Colonic mucosa (tissue), 4 donors: ENCODE measurements at places on chromosomes 12 and 14. TPM values are rescaled to one million over a fixed set of nuclear protein-coding genes. Genes with fewer than 3 reads are reported as not detected.

NAV3 gene
- total RNA-seq = 0.72 TPM

DACT1 gene
- total RNA-seq = 4.9 TPM

PARP11 gene
- 5.8 TPM for total RNA-seq

LRP6 gene
- total RNA-seq = 26.2 TPM

CAPRIN2 gene
- total RNA-seq = 6.1 TPM

BEGAIN gene
- 0.99 TPM for total RNA-seq

CFAP54 gene
- total RNA-seq = 0.32 TPM

ACOT4 gene
- total RNA-seq = 2.9 TPM

B3GNT4 gene
- total RNA-seq = 0.69 TPM

FAM186B gene
- 0.27 TPM for total RNA-seq

DNA sequence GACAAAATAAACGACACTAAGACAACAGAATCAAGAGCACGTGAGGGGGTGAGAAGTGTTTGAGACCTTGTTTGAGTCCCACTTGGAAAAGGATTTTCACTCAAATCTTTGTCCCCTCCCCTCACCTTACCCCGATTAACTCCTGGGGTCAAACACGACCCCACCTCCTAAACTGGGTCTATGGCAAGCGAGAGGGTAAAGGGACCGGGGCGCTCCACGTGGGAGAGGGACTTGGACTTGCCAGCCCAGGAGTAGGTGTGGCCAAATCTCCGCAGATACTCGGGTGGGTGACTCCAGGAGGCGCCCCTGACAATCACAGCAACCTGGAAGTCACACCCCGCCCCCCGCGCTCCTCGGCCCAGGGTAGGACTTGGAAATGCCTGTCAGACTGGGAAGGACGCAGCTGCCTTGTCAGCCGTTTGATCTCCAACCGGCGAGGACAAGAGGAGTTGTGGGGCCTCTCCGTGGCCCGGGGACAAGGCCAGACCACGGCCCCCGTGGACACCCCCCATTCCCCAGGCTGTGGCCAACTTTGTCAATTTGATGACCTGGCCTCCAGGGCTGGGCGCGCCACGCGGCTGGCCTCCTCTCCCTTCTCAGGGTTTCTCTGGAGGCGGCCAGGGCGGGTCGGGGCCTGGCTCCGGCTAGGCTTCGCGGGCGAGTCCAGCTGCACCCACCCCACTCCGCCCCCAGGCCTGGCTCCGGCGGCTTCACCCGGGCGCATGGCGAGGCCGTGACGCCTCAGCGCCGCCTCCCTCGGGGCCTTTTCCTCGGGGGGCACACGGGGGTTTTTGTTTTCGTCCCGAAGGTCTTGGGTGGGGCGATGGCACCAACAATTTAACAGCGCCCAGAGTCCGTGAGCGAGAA is 1.1 kb upstream of the BCL11B start:
- peak; percentile 87 for DNase-seq

GRCh38 chr14:90266441-90267154 is 10.2 kb downstream of the PSMC1 start:
- no peak for DNase-seq

DNA sequence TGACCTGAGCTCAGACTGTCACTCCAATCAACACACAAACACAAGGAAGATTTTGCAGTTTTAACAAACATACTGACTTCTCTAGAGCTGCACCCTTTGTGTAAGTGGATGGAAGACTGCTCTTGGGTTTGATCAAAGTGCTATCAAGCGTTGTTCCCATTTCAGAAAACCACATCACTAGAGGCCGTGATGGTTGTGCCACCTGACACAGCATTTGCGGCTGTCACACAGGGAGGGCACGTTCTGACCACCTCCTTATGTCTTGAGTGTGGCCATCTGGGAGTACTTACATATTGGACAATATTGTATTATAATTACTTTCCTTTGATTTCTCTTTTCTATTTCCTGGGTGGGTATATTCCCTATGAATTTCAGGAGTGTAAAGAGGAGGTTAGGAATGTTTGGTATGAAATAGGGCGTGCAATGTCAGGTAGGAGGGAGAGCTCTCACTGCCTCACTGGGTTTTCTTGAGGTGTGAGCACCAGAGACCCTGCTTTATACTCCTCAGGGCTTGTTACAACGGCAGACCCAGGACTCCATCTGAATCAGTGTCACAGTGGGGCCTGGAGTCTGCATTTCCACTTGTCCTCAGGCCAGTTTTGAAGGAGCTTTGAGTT is 74.3 kb downstream of the SYNE3 start:
- no peak for DNase-seq

GRCh38 chr14:91390165-91390778 is 27.3 kb downstream of the CCDC88C start:
- DNase-seq = no peak

- DNase-seq = peak; percentile 88
Measured at GRCh38 chr12:118103601-118104382, at the start of gene VSIG10. Gene VSIG10 (minus strand): TSS chr12:118104011. CDS start chr12:118103671, 340 bp downstream.

DNA sequence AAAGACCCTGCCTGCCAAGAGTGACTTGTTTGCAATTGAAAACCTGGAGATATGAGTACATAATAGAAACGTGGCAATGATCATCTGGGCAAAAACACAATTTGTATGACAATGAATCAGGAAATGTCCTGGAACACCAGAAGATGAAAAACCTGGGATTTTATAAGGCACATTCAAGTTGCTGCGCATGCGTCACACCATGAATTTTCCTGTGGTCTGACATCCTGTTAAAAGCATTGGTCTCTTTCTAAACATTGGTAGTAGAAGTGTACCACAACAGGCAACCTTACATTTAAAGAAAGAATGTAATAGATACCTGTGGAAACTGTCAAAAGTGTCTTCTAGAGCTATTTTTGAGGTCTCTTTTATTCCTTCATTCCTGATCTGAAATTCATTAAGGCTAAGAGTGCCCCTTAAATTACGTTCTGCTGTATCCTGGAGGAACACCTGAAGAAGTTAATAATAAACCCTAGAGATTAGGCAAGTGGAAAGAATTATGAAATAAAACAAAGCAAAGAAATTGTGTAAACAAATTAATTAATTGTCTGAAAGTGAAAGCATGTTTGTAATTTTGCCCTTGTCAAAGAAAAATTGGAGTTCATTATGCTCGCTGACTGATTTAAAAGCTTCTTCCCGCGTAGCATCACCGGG is 676.5 kb downstream of the DIO2 start:
- DNase-seq = no peak

DNA sequence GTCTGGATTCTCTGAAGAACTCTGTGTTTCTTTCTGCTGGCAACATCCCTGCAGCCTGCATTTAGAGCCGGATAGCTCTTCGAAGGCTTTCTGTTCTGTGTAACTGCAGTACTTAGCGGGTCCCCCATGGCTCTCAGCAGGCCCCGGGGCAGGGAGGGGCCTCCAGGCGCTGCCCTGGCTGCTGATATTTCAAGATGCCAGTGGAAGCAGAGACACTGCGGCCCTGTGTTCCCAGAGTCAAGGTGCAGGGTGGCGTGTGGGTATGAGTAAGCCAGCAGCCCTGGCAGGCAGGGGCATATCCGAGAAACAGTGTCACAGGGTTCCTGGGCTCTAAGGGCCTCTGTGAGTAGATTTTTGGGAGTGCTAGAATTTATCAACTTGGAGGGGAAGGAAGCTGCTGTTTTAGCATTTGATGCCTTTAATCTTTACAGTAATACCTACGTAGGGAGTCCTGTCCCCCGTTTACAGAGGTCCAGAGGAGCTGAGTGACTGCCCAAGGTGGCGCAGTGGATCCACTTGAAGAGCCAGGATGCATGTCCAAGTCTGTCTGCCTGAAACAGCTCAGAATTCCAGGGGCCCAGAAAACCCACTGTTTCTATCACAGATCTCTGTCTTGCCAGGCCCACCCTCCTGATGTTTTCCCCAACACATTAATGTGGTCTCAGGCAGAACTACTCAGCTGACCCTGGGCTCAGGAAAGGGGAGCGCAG is 16.2 kb downstream of the ESRRB start:
- no peak for DNase-seq

DNA sequence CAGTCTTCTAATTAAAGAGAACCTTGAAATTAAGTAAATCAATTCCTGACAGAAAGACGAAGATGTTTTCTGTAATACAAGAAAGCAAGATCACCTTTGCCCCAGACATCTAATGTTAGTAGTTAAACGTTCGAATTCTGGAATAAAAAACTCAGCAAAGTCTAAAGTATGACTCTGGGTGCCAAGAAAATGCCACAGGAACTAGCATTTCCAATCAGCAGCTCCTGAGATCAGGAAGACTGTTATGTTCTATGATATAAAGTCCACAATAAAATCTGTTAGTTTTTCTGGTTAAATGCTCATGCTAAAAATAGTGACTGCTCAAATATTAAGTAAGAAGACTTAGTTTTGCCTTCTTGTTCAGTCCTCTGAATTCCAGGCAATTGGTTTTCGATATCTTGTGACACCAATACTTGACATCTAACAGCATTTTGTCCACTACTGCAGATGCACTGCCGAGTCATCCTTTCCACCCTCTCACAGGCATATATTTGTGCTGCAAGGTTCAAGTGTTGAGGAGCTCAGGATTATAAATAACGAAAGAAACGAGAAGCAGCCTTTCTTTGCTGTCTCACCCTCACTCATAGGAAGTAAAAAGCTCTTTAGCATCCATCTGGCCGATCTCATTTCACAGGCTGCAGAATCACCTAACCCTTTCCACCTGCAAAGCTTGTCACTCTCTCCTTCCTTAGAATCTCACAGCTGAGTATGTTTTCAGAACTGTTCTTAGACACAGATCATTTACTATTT is 32.0 kb downstream of the SSH1 start:
- DNase-seq = no peak

GRCh38 chr14:69493038-69493437 is 8.5 kb downstream of the PLEKHD1 start:
- no peak for DNase-seq

DNA sequence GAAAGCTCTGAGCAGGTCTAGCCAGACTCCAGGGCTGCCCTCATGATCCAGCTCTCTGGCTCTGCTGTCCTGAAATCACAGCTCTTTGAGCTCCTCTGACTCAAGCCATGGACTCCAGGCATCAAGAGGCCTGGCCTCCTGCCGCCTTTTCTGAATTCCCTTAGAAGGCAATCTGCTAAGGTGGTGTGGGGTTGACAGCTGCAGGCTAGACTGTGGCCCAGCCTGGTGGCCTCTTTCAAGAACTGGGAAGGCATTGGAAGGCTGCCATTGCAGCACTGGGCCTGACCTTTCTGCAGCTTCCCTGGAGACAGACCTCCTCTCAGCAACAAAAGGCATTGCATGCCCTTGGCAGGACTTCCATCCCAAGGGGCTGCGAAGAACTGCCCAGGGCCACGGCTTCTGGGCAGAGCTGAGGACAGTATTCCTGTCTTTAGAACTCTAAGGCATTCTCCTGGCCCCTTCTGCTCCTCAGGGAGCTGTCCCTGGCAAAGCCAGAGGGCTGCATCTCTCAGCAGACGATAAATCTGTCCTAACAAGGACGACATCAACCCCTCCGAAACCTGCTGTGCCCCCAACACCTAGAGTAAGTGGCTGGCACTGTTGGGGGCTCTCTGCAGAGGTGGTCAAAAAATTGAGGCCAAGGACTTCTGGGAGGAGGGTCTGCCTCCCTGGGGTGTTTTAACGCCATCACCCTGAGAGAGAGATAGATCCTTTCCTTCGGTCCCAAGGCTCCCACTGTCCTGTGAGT is 115.6 kb downstream of the RBM19 start:
- DNase-seq = no peak

DNA sequence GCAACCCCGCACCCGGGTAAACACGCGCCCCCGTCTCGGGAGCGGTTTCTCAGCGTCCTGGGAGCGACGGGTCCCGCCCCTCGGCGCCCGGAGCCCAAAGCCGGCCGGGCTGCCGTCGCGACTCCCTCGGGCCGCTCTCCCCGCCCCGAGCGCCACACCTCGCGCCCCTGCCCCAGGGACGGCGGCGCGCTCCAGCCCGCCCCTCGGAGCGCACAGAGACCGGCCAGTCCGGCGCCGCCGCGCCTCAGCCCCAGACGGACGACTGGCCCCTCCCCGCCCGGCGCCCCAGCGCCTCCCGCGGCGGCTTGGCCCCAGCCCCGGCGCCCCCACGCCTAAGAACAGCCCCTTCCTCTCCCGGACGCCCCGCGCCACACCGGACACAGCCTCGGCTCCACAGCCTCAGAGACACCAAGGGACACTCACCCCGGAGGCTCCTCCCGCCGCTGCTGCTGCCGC is 411 bp downstream of the BTBD7 start:
- peak; percentile 54 for DNase-seq

DNA sequence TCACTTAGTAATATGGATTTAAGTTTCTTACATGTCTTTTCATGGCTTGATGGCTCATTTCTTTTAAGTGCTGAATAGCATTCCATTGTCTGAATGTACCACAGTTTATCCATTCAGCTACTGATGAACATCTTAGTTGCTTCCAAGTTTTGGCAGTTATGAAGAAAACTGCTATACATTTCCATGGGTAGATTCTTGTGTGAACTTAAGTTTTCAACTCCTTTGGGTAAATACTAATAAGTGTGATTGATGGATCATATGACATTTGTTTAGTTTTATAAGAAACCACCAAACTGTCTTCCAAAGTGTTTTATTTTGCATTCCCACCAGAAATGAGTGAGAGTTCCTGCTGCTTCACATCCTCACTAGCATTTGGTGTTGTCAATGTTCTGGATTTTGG is 119.2 kb downstream of the NAV3 start:
- DNase-seq = no peak

DNA sequence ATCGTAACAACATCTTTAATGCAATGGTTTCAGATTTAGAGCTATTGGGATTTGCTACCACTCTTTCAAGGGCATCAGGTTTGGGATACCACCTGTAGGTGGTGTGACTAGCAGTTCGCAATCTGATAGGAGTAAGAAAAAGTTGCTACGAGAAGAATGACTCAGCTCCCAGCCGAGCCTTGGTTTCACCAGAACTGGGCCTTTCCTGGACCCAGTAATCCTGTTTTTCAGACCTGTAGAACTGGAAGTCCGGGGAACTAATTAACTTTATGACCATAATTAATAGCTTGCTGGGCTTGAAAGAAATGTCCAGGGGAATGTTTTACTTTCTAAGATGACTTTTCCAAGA is 770 bp downstream of the ABHD4 start:
- peak; percentile 65 for DNase-seq

- DNase-seq = no peak
Measured at GRCh38 chr12:130827432-130827831, 11.6 kb downstream of the STX2 start.

DNA sequence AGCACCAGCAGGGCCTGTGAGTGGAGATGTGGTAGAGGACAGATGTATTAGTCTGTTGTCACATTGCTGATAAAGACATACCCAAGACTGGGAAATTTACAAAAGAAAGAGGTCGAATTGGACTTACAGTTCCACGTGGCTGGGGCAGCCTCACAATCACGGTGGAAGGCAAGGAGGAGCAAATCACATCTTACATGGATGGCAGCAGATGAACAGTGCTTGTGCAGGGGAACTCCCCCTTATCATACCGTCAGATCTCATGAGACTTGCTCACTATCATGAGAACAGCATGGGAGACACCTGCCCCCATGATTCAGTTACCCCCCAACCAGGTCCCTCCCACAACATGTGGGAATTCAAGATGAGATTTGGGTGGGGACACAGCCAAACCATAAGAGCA is 361.9 kb downstream of the VRK1 start:
- DNase-seq = no peak
